ENCODE measurements at places on chromosomes 4 and X. TPM values are rescaled to one million over a fixed set of nuclear protein-coding genes. Genes with fewer than 3 reads are reported as not detected.

Gene CLOCK
- total RNA-seq = 11.6 TPM

GRCh38 chr4:66045913-66046312, 375.6 kb upstream of the EPHA5 start:
- no peak overlapping the region for H3K27ac ChIP-seq
- H3K4me3 ChIP-seq = no peak overlapping the region
- no peak for DNase-seq

Gene CLDN34
- total RNA-seq = 0.24 TPM

- no peaks in the 10 kb centered on the region for H3K27me3 ChIP-seq
- H3K27ac ChIP-seq = no peak overlapping the region
- no peak overlapping the region for H3K4me3 ChIP-seq
- no peaks in the 10 kb centered on the region for H3K36me3 ChIP-seq
- no peaks in the 10 kb centered on the region for H3K4me1 ChIP-seq
- no peak for DNase-seq
Observed at GRCh38 chr4:101031971-101032370, 315.4 kb downstream of the PPP3CA start.

Gene SLC16A2
- 3.6 TPM for total RNA-seq
